ENCODE measurements at places on chromosomes 3 and 15.

DNA sequence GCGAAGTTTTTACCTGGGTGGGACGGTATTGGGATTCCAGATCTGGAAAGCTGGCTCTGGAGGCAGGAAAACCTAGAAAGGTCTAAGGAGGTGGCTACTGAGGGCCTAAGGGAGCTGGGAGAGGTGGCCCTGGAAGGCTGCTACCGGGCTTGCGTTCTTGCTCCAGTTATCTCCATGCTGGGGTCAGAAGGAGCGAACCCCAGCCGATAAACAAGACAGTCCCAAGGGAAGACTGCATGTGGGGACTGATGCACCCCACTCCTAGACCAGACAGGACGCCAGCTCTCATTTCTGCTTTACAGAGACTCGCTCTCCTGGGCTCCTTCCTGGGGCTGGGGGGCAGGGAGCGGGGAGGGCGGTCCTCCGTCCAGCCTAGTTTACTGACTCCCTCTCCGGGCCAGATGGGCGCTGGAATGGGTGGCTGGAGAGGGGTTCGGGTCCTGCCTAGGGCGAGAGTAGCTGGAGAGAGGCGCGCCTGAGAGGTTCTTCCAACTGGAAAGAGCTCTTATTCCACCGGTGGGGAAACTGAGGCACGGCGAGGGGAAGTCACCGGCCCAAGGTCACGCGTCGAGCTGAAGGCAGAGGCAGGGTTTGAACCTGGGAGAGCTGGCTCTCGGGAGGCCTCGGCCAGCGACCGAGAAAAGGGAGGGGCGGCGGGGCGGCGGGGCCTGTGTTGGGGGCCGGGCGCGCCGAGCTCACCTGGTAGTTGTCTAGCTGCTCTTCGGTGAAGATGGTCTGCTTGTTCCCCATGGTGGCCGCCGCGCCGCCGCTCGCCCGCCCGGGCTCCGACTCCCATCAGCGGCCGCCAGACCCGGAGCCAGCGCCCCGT is 565 bp downstream of the CIB2 start:
- no peak for DNase-seq

- no peak for DNase-seq
Measured at GRCh38 chr3:160577556-160578195, 12.3 kb upstream of the KPNA4 start.

- DNase-seq = no peak
Measured at GRCh38 chr3:72082776-72083462, 298.0 kb upstream of the PROK2 start.

DNA sequence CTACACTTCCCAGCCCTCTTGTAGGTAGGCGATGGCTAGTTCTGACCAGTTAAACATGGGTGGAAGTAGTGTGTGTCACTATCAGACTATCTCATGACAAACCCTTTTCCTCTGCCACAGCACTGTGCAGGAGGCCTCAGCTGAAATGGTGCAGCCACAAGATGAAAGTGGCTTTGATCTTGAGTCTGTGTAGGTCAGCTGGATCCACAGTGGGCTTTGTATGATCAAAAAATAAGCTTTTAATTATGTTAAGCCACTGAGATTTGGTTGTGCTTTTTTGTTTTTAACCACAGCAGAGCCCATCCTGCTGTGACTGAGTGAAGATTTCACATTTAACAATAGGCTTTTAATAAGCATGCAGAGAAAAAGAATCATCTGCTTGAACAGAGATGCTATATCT is 19.7 kb downstream of the RCN2 start:
- DNase-seq = peak; percentile 16

DNA sequence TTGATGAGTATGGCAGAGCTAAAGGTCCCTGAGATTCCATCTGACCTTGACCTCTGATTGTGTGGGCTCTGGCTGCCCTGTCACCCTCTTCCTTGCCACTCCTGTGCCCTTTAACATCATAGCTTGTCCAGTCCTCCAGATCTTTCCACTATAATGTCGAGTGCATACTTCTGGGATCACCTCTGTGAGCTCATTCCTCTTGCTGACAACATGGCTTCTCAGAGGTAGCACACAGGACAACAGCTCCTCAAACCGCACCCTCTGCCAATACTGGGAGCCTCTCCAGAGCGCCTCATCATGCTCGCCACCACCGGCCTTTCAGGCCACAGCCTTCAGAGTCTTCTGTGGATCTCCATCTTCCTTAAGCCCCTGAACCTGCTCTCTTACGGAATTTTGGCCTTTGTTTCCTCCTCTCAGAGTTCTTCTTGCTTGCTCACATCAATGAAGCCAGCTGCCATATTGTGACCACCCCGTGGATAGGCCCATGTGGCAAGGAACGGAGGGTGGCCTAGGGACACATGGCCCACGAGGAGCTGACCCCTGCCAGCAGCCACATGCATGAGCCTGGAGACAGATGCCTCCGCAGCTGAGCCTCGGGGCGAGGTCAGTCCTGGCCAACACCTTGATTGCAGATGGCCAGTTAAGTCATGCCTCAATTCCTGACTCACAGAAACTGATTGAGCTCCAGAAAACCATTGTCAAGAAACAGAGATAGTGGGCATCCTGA is 31.1 kb downstream of the PLA2G4D start:
- DNase-seq = no peak

DNA sequence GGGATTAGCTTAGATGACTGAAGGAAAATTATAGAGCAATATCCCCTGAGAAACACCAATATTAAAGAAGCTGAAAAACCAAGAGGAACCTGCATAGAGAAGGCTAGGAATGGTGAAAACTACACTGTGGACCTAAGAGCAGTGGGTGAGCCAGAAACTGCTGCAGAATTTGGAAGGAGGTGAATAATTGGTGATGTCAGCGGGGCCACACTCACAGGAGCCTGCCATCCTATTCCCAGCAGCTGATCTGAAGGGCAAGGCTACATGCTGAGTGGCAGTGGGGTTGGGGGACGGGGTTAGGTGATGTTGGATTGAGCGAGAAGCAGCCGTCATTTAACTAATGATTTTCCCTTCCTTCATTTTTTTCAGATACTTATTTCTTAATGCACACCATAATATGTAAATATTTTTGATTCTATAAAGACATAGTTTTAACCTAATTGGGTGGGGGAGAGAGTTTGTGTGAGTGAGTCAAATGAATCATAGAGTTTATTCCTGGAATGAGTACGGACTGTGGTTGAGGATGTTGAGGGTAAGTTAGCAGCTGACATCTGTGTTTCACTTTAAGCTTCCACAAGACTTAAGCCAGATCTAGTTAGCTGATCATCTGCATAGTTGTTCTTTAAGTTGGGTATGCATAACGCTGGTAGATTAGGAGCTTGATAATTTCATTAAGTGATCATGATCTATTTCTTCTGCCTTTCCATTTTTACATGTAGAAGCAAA is 222.8 kb downstream of the PTPRG start:
- no peak for DNase-seq

GRCh38 chr3:56915966-56916586 is 114.3 kb upstream of the ARHGEF3 start:
- peak; percentile 73 for DNase-seq

DNA sequence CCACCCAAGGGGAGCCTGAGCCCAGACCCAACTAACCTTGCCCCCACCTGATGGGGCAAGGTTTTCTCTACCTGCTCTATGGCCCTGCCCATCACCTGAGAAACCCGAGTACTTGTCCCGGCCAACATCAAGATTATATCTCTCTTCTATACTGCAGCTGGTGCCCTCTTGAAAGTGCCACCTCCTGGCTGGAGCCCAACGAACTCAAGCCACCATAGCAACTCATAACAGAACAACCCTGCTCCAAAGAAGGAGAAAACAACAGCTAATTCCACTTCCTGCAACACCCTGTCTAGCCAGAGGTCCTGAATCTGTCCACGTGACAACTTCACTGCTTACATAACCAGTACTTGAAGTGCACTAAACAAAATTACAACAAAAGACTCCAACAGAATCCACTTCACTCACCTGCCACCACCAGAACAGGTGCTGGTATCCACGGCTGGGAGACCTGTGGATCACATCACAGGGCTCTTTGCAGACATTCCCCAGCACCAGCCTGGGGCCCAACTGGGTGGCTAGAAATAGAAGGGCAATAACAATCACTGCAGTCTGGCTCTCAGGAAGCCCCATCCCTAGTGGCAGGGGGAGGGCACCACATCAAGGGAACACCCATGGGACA is 49.2 kb downstream of the PIERCE2 start:
- no peak for DNase-seq

- no peak for DNase-seq
Measured at GRCh38 chr15:31511707-31512310, 185.2 kb downstream of the KLF13 start.

- no peak for DNase-seq
Measured at GRCh38 chr3:159848348-159849118, 140.1 kb upstream of the IL12A start.

DNA sequence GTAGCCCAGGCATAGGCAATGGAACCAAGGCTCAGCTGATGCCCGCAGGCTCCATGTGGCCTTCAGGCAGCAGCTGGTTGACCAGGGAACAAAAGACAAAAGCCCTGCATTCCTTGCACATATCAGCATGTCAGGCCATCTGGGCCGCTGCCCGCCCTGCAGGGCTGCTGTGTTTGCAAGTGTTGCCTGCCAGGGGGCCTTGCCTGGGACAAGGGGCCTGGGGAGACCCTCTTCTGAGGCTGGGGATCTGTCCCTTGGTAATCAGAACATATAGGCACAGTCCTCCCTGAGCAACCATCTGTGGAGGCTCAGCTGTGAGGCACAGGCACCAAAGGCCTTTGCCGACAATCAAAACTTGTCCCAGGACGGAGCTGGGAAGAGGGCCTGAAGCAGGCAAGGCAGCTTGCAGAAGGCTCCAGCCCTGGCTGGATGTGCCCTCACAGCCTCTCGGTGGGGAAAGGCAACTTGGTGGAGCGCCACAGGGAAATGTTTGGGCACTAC is 138.2 kb downstream of the TPRA1 start:
- DNase-seq = peak; percentile 82

GRCh38 chr15:88440021-88440420 is 27.2 kb downstream of the MRPL46 start:
- no peak for DNase-seq

DNA sequence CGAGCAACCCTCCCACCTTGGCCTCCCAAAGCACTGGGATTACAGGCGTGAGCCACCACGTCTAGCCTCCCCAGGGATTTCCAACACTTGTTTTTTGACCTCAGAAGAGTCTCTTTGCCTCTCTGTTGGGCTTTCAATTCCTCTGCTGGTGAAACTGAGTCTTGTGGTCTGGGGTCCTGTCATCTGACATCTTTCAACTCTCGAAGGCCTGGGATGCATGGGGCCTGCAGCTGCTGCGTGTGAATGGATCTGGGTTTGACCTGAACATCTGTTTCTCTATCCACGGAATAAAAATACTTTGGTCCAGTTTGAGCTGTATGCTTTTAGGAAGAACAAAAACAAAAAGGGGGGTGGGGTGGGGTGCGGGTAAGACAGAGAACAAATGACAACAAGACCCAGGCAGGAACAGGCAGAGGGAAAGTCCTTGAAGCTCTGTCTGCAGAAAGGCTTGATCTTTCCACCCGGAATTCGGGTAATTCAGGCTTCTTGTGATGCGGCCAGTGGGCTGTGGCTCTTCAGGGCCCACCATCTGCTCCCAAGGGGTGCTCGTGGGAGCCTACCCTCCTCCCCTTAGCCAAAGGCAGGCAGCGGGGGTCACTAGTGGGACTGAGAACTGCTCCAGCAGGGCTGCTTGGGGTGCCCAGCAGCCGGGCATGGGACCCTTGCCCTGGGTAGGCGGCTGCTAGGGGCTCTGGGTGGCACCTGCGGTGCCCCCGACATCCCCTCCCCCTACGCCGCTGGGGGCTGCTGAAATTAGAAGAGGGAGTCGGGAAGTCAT is 71.5 kb downstream of the SLC12A8 start:
- DNase-seq = peak; percentile 24

DNA sequence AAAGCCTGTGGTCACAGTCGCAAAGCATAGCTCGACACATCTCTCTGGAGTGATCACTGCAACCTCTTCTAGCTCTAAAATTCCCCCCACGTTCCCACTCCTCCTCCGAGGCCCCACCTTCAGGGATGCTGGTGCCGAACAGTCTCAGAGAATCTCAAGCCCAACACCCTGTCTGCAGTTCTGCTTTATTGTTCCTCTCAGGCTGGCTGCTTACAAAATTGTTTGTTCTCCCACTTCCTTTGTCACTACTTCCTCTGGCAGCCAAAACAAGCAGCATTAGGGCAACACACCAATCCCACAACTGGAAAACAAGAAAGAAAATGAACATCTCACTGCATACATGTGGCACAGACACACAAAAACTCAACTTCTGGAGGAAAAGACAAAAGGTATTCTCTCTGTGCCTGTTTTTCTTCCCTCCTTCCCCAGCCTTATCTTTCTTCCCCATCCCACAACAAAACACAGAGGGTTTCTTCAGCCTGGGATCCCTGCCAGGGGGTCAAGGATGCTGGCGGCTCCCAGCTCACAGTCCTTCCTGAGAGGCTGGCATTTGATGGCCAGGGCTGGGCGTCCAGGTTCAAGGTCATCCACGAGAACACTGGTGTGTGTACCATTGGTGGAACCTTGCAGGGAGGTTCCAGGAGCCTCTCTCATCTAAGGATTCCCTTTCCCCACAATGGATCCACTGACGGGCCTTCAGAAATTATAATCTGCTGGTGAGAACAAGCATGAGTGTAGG is 108.4 kb downstream of the TMCO5A start:
- no peak for DNase-seq

DNA sequence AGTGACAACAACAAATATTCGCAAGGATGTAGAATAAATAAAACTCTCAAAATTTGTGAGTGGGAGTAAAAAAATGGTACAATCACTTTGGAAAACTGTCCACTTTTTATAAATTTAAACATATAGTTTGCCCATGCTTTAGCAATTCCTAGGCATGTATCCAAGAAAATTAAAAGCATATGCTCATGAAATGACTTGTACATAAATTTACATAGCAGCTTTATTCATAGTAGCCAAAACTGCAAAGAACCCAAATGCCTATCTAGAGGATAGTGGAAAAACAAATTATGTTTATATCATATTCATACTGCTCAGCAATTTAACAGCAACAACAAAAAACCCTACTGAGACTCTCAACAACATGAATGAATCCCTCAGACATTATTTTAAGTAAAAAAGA is 363.6 kb upstream of the CCDC54 start:
- DNase-seq = peak; percentile 8

- DNase-seq = peak; percentile 75
Measured at GRCh38 chr3:34947834-34948233, 691.5 kb upstream of the ARPP21 start.

DNA sequence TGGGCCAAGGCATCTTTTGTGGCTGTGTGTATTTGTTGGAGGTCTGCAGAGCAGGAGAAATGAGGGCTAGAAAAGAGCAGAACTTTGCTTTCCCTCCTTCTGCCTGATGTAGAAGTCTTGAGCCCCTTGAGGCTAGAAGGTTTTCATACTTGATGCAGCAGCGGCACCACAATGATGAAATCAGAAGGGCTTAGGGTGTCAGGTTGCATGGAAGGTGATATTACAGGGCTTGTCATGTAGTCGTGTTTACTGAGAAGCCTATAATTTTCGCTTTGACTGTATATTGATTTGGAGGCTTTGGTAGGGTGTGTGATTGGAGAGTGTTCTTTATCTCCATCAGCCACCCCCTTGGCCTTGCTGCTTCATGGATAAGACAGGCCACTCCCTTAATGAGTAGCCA is 339.8 kb downstream of the THSD4 start:
- DNase-seq = no peak

DNA sequence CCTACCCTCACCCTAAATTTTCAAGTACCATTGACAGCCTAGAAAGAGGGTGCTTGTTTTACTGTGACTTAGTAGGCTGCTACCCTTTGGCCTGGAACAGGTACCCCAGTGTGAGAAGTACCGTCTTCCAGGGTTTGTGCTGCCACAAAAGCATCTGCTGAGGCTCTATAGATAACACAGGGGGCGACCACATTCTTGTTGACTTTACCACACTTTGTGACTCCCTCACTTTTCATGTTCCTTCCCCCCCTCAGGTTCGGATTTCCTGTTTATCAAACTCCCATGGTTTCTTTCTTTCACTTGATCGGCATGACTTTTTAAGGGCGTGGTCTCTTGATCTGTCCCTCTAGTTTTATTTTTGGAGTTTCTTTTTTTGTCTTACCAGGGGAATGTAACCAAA is 23.5 kb downstream of the EXOG start:
- DNase-seq = no peak
